Immature natural killer cell (primary cell): ENCODE measurements at places on chromosomes 1 and 21. TPM values are rescaled to one million over a fixed set of nuclear protein-coding genes. Genes with fewer than 3 reads are reported as not detected.

GRCh38 chr1:62621907-62622306 lies 24.6 kb downstream of the ANGPTL3 start:
- no peak for DNase-seq

Gene SLC27A3
- 54.3 TPM for polyA plus RNA-seq

Gene GBP7
- polyA plus RNA-seq: not detected

Gene CLCNKB
- not detected for polyA plus RNA-seq

Gene ENTREP3
- polyA plus RNA-seq: 0.79 TPM

DNA sequence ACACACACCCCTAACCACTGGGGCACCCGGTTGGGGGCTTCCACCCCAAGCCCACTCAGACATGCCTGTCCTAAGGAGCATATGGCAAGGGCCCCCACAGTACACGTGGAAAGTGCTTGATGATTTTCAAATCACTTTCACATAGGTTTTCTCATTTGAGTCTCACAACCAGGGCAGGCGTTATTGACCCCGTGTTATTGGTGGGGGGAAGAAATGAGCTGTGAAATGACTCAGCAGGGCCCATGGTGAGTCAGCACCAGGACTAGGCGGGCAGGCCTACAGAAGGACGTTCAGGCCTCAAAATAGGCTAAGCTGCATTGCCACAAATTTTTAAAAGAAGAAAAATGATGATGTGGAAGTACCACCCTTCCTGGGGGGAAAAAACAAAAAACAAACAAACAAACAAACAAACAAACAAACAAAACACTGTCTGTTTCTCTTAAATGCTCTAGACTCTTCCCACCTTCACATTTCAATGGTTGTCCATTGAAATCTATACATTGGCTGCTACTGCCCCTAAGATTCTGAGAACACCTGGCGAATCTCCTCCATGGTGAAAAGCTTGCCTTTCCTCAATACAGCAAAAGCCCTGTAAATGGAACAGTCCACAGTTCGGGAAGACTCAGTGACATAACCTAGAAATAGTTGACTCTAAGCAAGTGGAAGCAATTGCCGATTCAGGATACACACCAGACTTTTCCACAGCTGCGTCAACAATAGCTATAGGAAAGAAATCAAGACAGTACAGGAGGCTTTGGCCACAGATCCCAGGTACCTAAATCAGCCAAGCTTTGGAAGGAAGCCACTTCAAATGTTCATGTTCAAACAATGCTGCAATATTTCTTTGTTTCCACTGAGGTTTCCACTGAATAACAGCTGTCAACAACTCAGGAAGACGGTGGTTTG lies 234.7 kb downstream of the TOMM20 start:
- DNase-seq: no peak

DNA sequence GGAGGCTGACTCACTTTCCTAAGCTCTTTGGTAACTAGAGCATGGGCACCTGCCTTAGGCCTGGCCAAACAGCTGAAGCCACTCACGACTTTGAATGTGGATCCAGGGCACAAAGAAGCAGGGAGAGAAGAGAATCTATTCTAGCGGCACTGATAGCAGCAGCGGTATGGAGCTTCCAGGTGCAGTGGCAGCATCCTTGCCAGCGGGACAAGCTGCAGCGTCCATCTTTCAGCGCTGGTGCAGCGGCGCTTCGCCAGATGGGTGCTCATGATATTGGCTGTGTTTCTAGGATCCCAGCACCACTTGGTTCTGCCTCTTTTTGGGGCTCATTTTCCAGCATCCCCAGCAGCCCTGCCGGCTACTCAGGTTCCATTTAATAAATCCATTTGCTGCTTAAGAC lies 184.2 kb downstream of the SLC44A5 start:
- no peak for DNase-seq

Gene RSPH1
- 0.37 TPM for polyA plus RNA-seq
